ENCODE measurements at places on chromosomes 7 and 10.

DNA sequence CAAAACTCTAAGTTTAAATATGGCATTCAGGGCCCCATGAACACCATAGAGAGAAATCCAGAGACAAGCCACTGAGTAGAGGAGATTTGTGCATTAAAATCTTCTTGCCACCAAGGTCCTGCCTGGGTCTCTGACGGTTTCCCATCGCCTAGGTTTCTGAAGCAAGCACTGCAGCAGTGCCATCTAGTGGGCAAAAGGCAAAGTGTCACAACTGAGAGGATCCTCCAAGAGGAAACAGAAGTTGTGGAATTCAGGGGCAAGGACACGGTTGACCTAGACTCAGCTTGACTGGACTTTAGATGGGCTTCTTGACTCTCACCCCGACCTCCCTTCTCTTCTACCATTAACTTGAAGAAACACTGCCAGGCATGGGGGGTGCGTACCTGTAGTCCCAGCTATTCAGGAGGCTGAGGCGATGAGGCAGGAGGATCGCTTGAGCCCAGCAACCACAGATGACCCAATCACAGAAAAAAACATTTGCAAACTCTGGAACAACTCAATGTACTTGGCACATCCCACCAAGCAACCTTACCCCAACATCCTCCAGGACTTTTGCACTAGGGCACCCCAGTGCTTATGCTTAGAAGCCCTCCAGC lies 604.1 kb downstream of the GALNT17 start:
- peak; percentile 43 for DNase-seq

GRCh38 chr7:142174441-142174840 lies 62.9 kb downstream of the MGAM2 start:
- no peak for DNase-seq

DNA sequence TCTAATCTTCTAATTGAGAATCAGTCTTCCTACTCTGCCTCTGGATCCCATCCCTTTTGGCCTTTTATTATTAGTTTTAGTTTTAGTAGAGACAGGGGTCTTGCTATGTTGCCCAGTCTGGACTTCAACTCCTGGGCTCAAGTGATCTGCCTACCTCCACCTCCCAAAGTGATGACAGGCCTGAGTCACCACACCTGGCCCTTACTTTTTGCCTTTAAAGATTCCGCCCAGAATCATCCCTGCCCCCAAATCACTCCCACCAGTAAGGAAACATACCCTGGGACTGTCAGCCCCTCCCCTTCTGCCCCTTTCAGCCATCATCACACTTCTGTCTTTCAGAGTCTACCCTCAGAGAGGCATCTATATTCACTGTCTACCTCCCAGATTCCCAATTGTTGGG lies 18.7 kb downstream of the KPNA7 start:
- no peak for DNase-seq

DNA sequence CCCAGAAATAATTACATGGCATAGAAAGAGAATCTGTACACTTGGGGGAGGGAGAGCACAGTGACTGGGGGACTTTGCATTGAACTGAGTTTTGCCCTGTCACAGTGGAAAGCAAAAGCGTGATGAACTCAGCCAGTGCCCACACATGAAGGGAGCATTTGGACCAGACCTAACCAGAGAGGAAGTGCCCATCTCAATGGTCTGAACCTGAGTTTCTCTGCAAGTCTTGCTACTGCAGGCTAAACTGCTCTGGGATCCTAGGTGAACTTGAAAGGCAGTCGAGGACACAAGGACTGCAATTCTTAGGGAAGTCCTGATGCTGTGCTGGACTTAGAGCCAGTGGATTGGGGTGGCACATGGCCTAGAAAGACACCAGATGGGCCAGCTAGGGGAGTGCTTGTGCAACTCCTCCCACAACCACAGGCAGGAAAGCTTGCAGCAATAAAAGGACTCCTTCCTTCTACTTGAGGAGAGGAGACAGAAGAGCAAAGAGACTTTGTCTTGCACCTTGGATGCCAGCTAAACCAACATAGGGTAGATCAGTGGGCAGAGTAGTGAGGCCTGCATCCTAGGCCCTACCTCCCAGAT lies 259.0 kb downstream of the GRM8 start:
- no peak for DNase-seq

DNA sequence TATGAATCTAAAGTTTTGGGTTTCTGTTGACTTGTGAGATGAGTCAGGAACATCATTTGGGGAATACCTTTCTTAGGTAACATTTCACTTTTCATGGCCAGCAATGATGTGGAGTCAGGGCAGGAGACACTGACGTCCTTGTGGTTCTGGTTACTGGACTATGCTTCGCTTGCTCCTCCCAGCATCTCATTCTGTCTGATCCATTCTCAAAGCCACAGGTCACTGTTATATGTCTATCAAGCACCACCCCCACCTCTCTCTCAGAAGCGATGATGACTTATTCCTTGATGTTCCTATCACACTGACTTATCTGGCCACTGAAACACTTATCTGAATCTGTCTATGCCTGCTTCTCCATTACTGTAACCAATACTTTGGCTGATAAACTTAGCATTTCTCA lies 51.6 kb downstream of the TES start:
- DNase-seq = no peak

- no peak for DNase-seq
Observed at GRCh38 chr7:19011212-19011611, 106.2 kb downstream of the TWIST1 start.

GRCh38 chr10:123136806-123137642 lies 1.3 kb downstream of the HMX3 start:
- DNase-seq = no peak

DNA sequence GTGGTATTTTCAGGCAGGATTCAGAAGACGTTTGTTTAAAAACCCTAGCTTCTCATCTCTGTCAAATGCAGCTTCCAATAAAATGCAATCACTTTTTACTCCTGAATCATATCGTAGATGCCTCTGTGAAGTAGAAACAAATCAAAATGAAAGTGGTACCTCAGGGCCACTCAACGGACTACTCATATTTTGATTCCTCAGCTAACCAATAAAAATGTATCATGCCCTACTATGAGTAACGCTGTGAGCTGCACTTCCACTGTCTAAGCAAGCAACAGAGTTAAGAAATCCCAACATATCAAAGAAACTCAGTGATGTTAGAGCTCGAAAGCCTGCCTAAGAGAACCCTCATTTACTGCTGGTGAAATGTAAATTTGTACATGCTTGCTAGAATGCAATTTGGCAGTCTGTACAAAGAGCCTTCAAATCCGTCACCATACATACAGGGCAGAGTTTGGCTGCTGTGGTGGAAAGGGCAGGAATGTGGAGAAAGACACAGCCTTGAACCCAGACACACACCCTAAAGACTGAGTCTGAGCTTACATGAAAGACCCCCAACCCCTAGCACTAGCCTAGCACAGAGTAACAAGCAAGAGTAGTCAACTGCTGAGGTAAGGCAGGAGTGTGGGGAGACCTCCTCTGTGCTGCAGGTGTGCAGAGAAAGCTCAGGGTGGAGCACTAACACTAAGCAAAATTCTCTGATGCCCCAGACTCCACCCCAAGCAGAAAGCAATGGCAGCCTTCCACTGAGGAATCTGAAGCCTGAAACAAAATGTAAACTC lies 151.5 kb downstream of the ANK3 start:
- peak; percentile 7 for DNase-seq

DNA sequence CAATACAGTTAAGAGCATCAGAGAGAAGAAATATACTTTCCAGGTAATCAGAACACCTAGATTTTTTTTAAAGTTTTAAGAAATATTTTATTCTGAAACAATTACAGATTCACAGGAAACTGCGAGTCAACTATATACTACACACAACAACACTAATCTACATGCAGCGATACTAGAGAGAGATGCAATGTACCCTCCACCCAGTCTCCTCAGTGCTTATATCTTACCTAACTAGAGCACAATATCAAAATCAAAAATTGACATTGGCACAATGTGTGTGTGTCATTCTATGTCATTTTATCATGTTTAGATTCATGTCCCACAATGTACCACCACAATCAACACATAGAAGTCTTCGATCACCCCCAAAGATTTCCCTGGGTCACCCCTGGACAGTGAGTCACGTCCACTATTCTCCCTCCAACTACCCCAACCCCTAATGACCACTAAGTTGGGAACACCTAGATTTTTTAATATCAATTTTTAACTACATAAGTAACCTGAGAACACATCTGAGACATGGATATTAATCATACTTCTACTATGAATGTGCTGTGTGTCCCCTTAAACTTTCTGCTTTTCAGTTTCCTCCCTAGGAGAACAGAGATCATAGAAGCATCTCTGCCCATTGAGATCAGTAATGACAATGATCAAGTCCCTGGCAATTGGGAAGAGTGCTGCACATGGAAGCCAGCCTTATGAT lies 86.5 kb downstream of the GSAP start:
- no peak for DNase-seq

DNA sequence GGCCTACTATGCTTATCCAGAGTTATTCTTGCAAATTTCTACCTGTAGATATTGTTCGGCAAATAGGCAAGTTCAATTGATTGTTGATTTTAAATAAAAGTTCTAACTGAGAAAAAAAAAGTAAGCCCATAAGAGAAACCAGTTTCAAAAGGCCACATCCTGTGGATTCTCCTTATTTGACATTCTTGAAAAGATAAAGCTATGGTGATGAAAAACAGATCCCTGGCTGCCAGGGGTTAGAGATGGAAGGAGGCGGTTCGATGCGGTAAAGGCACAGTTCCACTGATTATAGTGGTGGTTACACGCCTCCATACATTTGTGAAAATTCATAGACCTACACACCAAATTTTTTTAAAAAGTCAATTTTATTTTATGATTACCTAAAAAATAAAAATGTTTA lies 347.8 kb downstream of the KCNMA1 start:
- no peak for DNase-seq

DNA sequence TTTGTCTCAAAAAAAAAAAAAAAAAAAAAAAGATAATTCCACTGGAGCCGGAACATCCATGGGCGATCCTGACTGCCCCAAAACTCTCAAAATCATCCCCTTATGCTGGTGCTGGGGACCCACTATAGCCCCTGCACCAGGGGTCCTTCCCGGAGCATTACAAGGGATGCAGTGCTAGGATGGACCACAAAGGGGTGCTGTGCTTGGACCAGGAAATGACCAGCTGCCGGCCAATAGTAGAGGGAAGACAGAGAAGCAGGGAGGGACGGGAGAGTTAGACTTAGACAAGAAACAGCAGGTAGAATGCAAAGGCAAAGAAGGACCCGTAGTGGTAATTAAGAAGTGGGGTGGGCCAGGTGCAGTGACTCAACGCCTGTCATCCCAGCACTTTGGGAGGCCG lies 40.5 kb downstream of the RCC1L start:
- DNase-seq = no peak

DNA sequence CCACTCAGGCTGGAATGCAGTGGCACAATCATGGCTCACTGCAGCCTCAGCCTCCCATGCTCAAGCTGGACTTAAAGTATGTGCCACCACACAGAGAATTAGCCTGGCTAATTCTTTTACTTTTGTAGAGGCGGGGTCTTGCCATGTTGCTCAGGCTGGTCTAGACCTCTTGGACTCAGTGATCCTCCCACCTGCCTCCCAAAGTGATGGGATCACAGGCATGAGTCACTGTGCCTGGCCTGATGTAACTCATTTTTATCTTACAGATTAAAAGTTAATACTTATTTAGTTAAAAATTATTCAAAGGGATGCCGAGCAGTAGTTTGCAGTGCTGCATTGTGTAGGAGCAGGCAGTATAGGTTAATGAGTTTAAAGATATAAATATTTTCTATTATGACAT lies 12.6 kb upstream of the PLXDC2 start:
- DNase-seq = no peak

DNA sequence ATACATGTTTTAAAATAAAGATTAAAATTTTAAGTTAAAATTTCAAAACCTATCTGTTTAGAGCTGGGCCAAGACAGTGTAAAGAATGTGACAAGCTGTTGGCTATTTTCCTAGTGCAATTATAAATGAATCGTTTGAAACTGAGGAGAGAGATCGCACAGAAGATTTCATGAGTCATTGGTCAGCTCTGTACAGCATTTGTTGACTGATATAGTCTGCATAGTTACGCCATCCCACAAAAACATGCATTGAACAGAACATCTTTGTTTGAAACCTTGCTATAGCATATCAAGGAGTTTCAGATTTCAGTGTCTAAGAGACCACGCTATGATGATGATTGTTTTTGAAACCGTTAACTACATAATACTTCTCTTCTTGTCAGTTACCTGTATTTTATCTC lies 1.3 kb upstream of the C10orf67 start:
- no peak for DNase-seq

DNA sequence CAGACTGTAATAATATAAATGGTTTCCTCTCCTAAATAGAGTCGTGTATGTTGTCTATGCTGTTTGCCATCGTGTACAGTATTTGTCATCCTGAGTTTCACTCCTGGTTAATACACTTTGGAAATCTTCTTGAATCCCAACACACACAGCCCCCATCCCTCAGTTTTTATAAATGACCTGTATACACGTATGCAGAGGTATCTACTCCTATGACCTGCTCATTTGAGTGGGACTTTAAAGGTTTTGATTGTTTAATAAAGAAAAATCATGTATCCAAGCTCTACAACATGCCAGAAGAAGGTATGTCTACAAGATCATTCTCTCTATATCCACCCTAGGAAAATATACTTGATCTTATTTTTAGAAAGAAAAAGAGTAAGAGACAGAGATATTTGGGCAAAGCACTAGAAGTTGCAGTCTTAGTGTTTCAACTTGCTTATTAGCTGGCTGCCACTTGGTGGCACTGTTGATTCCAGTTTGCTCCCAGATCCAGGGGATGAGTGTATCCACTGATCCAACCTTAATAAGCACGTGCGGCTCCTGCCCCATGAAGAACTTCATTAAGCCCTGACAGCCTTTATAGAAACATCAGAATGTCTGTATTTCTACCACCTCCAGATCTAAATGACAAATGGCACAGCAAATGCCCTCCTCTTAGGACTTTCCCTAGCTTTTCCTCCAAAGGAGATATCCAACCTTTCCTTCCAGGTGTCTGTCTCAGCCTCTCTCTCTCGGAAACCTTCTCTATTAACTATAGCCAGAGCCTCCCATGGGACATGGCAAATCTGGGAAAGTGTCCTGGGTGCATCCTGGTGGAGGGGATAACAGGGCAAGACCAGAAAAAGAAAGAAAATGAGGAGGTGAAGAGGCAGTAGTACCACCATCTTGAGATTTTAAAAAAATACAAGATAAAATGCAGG lies 181.6 kb upstream of the NEBL start:
- peak; percentile 51 for DNase-seq

GRCh38 chr10:378930-379704 lies 243.9 kb downstream of the ZMYND11 start:
- DNase-seq = no peak

DNA sequence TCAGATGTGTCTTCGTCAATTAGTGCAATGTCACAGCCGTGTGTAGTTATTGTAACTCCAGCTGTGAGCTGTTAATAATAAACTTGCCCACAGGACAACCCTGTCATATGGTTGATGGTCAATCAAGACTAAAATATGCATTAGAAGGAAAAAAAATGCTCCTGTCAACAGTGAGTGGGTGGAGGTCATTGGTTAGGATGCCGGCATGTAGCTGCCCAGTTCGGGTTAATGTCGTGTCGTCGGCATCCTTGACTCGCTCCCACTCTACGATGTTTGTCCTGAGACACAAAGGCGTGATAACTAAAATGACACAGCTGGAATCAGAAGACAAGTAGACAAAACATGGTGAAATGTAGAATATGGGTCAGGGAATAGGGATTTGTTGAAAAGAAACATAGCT lies 442.8 kb upstream of the NPVF start:
- no peak for DNase-seq

GRCh38 chr10:7563368-7563767 lies 103.4 kb downstream of the ITIH5 start:
- no peak for DNase-seq

Data from smooth muscle cell of the brain vasculature (primary cell).